Mesothelial cell of epicardium (in vitro differentiated cells): ENCODE measurements at places on chromosomes 6 and 20.
A peak's percentile ranks its signal among the peaks of the same experiment; 100 is the strongest.

- H3K36me3 ChIP-seq, result peaks cover 2% of the 10 kb centered on the region
- no peak for DNase-seq
- no peaks in the 10 kb centered on the region for H3K27me3 ChIP-seq
- peaks cover 8% of the 10 kb centered on the region for H3K4me1 ChIP-seq
- H3K27ac ChIP-seq, result no peak overlapping the region
These were observed 68.7 kb downstream of the SYTL3 start for GRCh38 chr6:158718461-158719046.

DNA sequence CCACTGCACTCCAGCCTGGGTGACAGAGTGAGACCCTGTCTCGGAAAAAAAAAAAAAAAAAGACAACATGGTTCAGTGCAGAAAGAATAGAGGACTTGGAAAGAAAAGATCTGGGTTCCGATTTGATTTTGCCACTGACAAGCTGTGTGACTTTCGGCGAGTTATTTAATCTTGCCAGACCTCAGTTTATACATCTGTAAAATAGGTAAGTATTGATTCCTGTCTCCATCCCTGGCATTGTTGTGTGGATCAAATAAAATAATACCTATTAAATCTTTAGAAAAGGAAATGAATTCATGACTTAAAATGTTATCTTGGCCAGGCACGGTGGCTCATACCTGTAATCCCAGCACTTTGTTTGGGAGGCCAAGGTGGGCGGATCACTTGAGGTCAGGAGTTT, 7.0 kb downstream of the ITCH start:
- DNase-seq, result no peak
- H3K27me3 ChIP-seq, result no peaks in the 10 kb centered on the region
- H3K4me3 ChIP-seq, result no peak overlapping the region
- peaks cover 33% of the 10 kb centered on the region for H3K36me3 ChIP-seq
- H3K4me1 ChIP-seq, result peaks cover 15% of the 10 kb centered on the region
- no peak overlapping the region for H3K27ac ChIP-seq

- no peak for DNase-seq
- no peak overlapping the region for H3K4me3 ChIP-seq
- peaks cover 7% of the 10 kb centered on the region for H3K36me3 ChIP-seq
- no peak overlapping the region for H3K27ac ChIP-seq
- H3K4me1 ChIP-seq, result no peaks in the 10 kb centered on the region
These were observed 117.4 kb upstream of the PRDM1 start for GRCh38 chr6:105968603-105969333.

GRCh38 chr6:46690141-46690755, 2.6 kb downstream of the TDRD6 start:
- peaks cover 26% of the 10 kb centered on the region for H3K27me3 ChIP-seq
- H3K36me3 ChIP-seq, result no peaks in the 10 kb centered on the region

DNA sequence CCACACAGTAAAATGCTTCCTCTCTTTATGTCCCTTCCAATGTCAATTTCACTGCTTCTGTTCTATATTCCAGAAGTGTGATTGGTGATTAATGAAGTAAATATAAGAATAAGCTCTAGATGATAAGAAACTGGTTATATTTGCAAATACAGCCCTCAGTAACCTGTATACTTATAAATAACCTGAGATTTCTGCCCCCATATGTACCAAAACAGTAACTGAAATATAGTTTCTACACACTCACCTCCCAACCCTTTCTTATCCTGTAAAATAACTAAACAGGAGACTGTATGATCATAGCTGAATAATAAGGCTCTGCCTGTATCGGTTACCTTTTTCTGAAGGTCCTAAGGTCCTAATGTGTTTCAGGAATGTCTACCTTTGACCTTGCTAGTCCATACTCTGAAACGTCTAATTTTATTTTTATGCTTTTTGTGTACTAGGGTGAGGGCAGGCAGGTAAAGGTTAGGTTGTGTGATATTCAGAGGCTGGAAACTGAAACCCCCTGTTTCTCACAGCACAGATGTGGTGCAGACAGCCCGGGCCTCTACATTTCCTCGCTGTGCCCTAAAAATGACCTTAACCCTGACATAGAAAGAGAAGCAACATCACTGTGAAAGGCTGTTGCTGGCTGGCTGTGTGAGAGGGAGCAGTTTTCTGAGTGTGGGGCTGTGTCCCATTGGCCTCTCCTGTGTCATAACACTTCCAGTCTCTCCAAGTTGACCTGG, 378.8 kb downstream of the CENPW start:
- H3K36me3 ChIP-seq, result no peaks in the 10 kb centered on the region
- no peak for DNase-seq
- no peak overlapping the region for H3K4me3 ChIP-seq
- H3K4me1 ChIP-seq, result peaks cover 45% of the 10 kb centered on the region
- H3K27me3 ChIP-seq, result no peaks in the 10 kb centered on the region

GRCh38 chr6:22392711-22393110, 95.9 kb upstream of the PRL start:
- peaks cover 9% of the 10 kb centered on the region for H3K36me3 ChIP-seq
- DNase-seq, result no peak
- H3K27ac ChIP-seq, result no peak overlapping the region
- no peak overlapping the region for H3K4me3 ChIP-seq

- no peak for DNase-seq
- H3K4me1 ChIP-seq, result peaks cover 39% of the 10 kb centered on the region
- no peaks in the 10 kb centered on the region for H3K27me3 ChIP-seq
- H3K36me3 ChIP-seq, result no peaks in the 10 kb centered on the region
- peak overlapping the region; percentile 24 for H3K27ac ChIP-seq
These were observed 168.6 kb downstream of the ZFAND3 start for GRCh38 chr6:37988127-37988526.

DNA sequence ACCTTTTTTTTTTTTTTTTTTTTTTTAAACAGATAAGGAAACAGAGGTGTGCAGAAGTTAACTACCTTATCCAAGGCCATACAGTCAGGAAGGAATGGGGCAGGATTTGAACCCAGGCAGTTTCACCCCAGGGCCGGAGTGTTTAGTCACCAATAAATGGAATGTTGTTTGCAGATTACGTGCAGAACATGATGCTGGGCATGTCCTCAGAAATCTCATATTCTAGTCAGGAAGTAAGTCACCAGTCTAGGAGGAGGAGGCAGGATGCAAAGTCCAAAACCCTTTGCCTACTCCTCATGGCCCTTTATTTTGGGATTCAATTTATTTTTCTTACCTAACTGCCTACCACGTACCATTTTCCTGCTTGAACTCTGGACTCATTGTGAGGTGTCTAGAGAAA, 57.1 kb upstream of the LRRC1 start:
- no peak overlapping the region for H3K4me3 ChIP-seq
- no peak overlapping the region for H3K27ac ChIP-seq
- no peak for DNase-seq
- H3K36me3 ChIP-seq, result peaks cover 9% of the 10 kb centered on the region
- peaks cover 27% of the 10 kb centered on the region for H3K4me1 ChIP-seq

GRCh38 chr6:11039040-11039439, 5.1 kb downstream of the ELOVL2 start:
- no peaks in the 10 kb centered on the region for H3K36me3 ChIP-seq
- H3K27ac ChIP-seq, result no peak overlapping the region
- DNase-seq, result no peak
- H3K4me1 ChIP-seq, result peaks cover 13% of the 10 kb centered on the region
- no peak overlapping the region for H3K4me3 ChIP-seq

DNA sequence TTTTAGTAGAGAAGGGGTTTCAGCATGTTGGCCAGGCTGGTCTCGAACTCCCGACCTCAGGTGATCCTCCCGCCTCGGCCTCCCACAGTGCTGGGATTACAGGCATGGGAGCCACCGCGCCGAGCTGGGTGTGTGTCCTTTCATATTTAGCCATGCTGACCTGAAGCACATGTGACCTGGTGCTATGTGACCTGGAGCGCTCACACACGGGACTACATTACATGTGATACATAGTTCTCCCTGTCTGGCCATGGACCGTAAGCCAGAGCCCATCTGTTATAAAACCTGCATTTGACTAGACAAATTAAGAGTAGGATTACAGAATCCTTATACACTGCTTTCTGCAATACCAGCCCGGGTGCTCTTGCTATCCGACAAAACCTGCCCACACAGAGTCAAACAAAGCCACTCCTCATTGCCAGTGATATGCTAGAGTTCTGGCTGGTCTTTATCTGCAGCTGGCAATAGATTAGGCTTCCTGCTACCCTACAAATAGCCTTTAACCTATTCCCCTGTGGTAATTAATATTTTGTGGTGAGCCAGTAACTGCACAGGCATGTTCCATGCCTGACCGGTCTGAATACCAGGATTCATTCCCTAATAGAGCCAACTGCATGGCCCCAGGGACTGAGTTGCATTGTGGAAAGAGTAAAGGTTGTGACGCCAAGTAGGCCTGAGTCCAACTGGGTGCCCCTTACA, 26.3 kb upstream of the FAM50B start:
- no peak for DNase-seq
- no peaks in the 10 kb centered on the region for H3K27me3 ChIP-seq
- H3K27ac ChIP-seq, result peak overlapping the region; percentile 100
- no peaks in the 10 kb centered on the region for H3K36me3 ChIP-seq

GRCh38 chr20:6008254-6008653, 45.6 kb downstream of the LRRN4 start:
- H3K4me1 ChIP-seq, result peaks cover 28% of the 10 kb centered on the region
- H3K27me3 ChIP-seq, result no peaks in the 10 kb centered on the region
- peak overlapping the region; percentile 76 for H3K27ac ChIP-seq
- H3K4me3 ChIP-seq, result peak overlapping the region; percentile 97

GRCh38 chr6:10310330-10310653, 104.6 kb downstream of the TFAP2A start:
- H3K27me3 ChIP-seq, result no peaks in the 10 kb centered on the region
- H3K4me1 ChIP-seq, result peaks cover 50% of the 10 kb centered on the region
- no peak overlapping the region for H3K4me3 ChIP-seq
- no peaks in the 10 kb centered on the region for H3K36me3 ChIP-seq
- peak overlapping the region; percentile 70 for H3K27ac ChIP-seq
- DNase-seq, result no peak

GRCh38 chr20:9322661-9323060, 191.7 kb upstream of the LAMP5 start:
- DNase-seq, result no peak
- no peaks in the 10 kb centered on the region for H3K36me3 ChIP-seq
- peaks cover 11% of the 10 kb centered on the region for H3K4me1 ChIP-seq
- H3K27ac ChIP-seq, result no peak overlapping the region

DNA sequence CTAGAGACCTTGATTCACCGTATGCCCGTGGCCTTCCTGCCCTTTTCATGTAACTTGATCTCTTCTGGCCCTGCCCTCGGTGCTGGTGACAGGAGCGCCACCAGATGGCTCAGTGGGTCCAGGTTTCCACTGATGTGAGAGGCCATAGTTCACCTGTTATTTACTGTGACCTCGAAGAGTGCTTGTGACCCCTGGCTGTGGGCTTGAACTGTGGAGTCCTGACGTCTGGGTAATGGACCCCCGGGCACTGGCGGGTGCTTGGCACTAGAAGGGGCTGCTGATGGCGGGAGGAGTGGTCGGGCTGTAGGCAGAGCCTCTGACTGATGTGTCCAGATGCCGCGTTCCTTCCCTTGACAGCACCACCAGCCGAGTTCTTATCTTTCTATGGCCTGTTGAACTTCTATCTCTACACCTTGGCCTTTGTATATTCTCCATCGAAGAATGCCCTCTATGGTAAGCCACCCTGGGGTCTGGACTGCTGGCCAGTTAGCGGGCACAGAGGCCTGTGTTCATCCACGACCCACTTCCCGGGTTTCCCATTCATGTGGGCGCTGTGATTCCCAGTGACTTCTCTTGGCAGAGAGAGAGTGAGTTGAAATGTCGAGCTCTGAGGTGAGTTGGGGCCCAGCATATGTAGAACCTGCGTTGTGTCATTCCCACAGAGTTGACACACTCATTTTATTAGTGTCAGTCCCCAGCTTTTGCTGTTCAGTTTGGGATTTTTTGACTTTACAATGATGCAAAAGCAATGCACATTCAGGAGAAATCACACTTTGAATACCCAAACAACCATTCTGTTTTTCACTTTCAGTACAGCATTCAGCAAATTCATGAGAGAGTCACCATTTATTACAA, 14.9 kb downstream of the DYNLT1 start:
- H3K4me3 ChIP-seq, result no peak overlapping the region
- peaks cover 35% of the 10 kb centered on the region for H3K36me3 ChIP-seq
- no peak for DNase-seq
- H3K27me3 ChIP-seq, result no peaks in the 10 kb centered on the region
- peak overlapping the region; percentile 44 for H3K27ac ChIP-seq
- peaks cover 29% of the 10 kb centered on the region for H3K4me1 ChIP-seq

DNA sequence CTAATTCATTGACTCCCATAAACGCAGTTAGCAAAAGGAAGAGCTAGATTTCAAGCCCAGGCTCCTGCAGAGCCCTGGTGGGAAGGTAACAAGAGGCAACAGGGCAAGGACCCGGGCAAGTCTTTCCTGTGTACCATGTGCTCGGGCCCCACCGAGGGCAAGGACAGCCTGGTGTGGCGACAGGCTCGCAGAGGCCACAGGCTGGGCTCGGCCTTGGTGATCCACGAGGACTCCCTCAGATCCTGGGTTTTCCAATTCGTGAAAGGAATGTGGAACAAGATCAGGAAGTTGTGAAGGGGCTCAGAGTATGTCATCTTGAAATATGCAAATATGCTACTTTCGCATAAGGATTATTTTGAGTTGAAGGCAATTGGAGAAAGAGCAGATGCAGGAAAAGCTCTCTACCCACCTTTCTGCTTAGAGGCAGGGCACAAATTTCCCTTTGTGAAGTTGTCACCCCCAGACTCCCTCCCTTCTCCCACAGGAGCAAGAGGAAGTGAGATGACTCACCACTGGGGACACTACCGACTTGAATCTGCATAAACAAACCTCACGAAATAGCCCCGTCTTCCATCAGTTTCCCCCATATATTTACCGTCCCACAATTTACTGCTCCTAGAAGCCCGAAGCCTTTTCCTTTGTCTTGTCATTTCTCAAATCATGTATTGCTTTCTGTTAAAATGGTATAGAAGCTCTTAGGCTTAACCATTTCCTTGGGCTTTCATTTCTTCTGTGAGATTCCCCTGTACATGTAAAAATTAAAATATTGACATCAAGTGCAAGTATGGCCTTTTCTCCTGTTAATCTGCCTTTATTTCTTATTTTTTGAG, 79.0 kb downstream of the PSMG4 start:
- no peak overlapping the region for H3K4me3 ChIP-seq
- no peaks in the 10 kb centered on the region for H3K36me3 ChIP-seq
- H3K27ac ChIP-seq, result peak overlapping the region; percentile 45
- peaks cover 55% of the 10 kb centered on the region for H3K4me1 ChIP-seq
- no peaks in the 10 kb centered on the region for H3K27me3 ChIP-seq

GRCh38 chr20:53922901-53923314, 147.5 kb downstream of the BCAS1 start:
- no peak overlapping the region for H3K4me3 ChIP-seq
- no peak for DNase-seq
- no peaks in the 10 kb centered on the region for H3K36me3 ChIP-seq
- H3K4me1 ChIP-seq, result peaks cover 28% of the 10 kb centered on the region

GRCh38 chr6:12472601-12473038, 182.5 kb downstream of the EDN1 start:
- no peaks in the 10 kb centered on the region for H3K27me3 ChIP-seq
- peaks cover 3% of the 10 kb centered on the region for H3K4me1 ChIP-seq
- no peak overlapping the region for H3K4me3 ChIP-seq
- H3K36me3 ChIP-seq, result no peaks in the 10 kb centered on the region
- H3K27ac ChIP-seq, result no peak overlapping the region
- no peak for DNase-seq
